ENCODE measurements at places on chromosomes 7 and 10.

GRCh38 chr10:22427101-22427500, 81.8 kb downstream of the SPAG6 start:
- H3K36me3 ChIP-seq: no peaks in the 10 kb centered on the region
- H3K4me3 ChIP-seq: peak overlapping the region; percentile 48
- peaks cover 55% of the 10 kb centered on the region for H3K4me1 ChIP-seq
- peak overlapping the region; percentile 92 for H3K27ac ChIP-seq
- no peaks in the 10 kb centered on the region for H3K27me3 ChIP-seq

DNA sequence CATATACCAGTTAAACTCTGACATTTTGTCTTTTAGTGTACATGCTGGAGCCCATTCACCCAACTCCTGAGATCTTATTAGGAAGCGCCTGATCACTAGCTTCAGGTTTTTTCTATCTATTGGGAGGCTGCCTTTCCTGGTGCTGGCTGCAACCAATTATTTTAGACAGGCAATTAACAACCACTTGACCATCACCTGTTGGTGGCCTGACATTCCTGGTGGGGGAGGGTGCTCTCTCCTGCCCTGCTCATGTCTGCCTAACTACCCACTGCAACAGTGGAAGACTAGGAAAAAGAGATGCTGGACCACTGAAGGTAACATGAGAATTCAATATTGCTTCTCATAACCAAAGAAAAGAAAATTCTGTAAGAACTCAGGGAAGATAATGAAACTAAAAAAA, 190.3 kb upstream of the GRM3 start:
- no peaks in the 10 kb centered on the region for H3K27me3 ChIP-seq
- H3K36me3 ChIP-seq: no peaks in the 10 kb centered on the region
- H3K27ac ChIP-seq: no peak overlapping the region
- DNase-seq: no peak
- H3K4me3 ChIP-seq: no peak overlapping the region

DNA sequence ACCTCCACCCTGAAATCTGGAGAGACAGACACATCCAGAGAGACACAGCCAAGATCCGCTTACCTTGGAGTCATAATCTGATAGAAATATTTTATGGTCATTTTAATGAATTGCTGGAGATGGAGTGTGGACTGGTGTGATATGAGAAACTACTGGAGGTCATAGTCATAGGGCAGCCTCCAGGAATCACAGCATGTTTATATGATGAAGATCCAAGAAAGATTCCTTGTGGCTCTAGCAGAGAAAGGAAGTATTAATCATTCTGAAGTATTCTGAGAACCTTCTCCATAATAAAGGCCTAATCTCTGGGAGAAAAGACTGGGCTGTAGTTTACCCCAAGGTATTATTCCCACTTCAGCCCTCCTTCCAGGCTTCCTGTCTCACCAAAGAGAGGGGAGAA, 38.0 kb downstream of the POLR1F start:
- H3K36me3 ChIP-seq: no peaks in the 10 kb centered on the region
- H3K4me3 ChIP-seq: no peak overlapping the region
- H3K27me3 ChIP-seq: no peaks in the 10 kb centered on the region

GRCh38 chr7:22125436-22125835, 179.7 kb upstream of the CDCA7L start:
- DNase-seq: no peak
- no peak overlapping the region for H3K27ac ChIP-seq
- H3K27me3 ChIP-seq: no peaks in the 10 kb centered on the region
- no peak overlapping the region for H3K4me3 ChIP-seq
- H3K4me1 ChIP-seq: no peaks in the 10 kb centered on the region

GRCh38 chr7:32958046-32959025, 1.1 kb downstream of the FKBP9 start:
- H3K4me3 ChIP-seq: peak overlapping the region; percentile 85
- 0 out of 2 replicates have a peak overlapping the region, but pooled peaks have one; percentile 18 for H3K27ac ChIP-seq
- H3K4me1 ChIP-seq: peaks cover 13% of the 10 kb centered on the region
- no peaks in the 10 kb centered on the region for H3K27me3 ChIP-seq
- peak; percentile 29 for DNase-seq

- H3K4me1 ChIP-seq: peaks cover 29% of the 10 kb centered on the region
- H3K36me3 ChIP-seq: peaks cover 7% of the 10 kb centered on the region
- no peak for DNase-seq
- H3K27me3 ChIP-seq: peaks cover 16% of the 10 kb centered on the region
- peak overlapping the region; percentile 79 for H3K4me3 ChIP-seq
Observed at GRCh38 chr10:22324893-22325271, 4.0 kb downstream of the BMI1 start.

DNA sequence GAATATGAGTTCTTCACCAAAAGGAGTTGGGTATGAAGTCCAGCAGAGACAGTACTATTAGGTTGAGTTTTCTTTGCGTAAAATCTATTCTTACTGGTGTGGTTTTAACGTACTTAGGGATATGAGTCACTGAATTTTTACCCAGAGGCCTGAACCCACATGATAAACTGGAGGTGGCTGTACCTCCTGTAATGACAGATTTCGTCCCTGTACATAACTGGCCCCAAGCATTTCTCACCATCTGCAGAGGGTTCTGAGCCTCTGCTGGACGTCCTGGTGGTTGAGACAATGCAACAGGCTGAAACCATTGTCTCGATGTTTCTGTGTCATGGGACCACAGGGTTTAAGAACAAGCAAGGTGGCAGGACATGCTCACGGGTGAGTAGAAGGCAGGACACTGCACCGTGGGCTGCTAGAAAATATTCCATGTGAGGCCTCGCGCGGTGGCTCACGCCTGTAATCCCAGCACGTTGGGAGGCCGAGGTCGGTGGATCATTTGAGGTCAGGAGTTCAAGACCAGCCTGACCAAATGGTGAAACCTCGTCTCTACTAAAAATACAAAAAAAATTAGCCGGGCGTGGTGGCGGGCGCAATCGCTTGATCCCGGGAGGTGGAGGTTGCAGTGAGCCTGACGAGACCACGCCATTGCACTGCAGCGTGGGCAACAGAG, 233.9 kb downstream of the DNAJB6 start:
- H3K27ac ChIP-seq: no peak overlapping the region
- no peak overlapping the region for H3K4me3 ChIP-seq
- no peak for DNase-seq
- peaks cover 100% of the 10 kb centered on the region for H3K27me3 ChIP-seq
- no peaks in the 10 kb centered on the region for H3K36me3 ChIP-seq

GRCh38 chr10:17412323-17412722, 42.1 kb downstream of the ST8SIA6 start:
- H3K4me3 ChIP-seq: no peak overlapping the region
- H3K36me3 ChIP-seq: no peaks in the 10 kb centered on the region
- DNase-seq: no peak
- H3K27ac ChIP-seq: no peak overlapping the region

Data from PC-9 (cell line).